ENCODE measurements at places on chromosomes 3 and 15.
A peak's percentile ranks its signal among the peaks of the same experiment; 100 is the strongest.

- DNase-seq, result peak; percentile 31
These were observed 151.2 kb downstream of the MYRIP start for GRCh38 chr3:39960515-39961191.

GRCh38 chr15:67607329-67607728 is 64.8 kb downstream of the MAP2K5 start:
- no peak for DNase-seq

- no peak for DNase-seq
These were observed 56.8 kb downstream of the STARD9 start for GRCh38 chr15:42632105-42632675.

- peak; percentile 13 for DNase-seq
These were observed 62.5 kb upstream of the SKOR1 start for GRCh38 chr15:67762610-67763368.

DNA sequence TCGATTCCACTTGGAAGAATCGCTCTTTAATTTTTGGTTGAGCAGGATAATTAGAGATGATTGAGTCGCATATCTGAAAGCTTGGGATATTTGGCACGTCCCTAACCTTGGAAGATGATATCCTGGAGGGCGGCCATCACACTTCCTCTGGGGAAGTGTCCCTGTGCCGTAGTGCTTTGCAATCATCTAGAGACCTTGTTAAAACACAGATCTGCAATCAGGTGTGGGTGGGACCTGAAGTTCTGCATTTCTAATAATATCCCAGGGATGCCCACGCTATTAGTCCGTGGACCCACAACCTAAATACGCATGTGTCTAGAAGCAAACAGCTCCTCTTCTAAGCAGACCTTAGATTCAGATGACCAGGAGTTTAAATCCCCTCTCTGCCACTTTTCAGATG is 20.5 kb downstream of the MYO1E start:
- no peak for DNase-seq

DNA sequence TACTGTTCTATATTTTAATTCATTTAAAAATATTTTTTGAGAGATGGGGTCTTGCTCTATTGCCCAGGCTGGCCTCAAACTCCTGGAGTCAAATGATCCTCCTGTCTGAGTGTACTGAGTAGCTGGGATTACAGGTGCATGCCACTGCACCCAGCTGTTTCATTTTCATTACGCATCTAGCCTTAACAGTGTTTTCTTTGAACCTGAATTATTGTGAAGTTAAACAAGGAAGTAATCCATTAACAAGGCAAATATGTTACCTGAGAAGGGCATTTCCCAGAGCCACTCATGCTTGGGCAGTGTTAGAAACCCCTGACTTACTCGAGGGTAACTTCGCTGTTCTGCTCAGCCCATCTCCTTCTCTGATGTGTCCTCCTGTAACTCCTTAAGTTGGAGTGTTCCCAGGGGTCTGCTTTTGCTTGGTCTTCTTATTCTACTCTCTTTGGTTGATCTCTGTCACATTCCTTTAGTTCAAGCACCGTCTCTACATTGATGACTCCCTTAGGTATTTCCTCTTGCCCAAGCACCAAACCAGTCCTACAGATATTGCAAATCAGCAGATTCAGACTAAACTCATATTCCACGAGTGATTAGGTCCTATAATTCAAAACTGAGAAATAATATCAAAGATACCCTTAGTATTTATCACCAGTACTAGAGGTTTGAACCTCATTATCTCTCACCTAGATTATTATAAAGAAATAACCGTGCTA is 107.9 kb downstream of the STAC start:
- no peak for DNase-seq

DNA sequence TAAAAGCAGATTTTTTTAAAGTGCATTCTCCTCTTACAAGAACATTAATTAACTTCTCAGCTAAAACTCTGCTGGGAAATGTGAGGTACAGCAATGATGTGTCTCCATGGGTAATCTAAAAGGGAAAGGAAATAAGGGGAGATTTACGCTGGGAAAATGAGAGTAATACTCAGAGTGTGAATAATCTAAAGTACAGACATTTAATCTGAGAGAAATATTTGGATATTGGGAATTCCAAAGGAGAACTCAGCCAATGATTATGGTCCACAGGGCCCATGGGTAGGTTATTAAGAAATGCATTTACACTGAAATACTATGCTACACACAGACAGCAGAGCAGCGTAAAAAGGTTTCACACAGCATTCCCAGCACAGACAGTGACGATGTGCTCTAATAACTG is 229.9 kb downstream of the MAGI1 start:
- DNase-seq, result no peak

- DNase-seq, result no peak
These were observed 191.2 kb downstream of the PLCL2 start for GRCh38 chr3:17075907-17076306.

- no peak for DNase-seq
These were observed at the start of gene MEGF11 for GRCh38 chr15:66253418-66254088. TSS of gene MEGF11 (minus strand) at chr15:66253750. CDS start at chr15:66128403, 125,347 bp downstream.

GRCh38 chr3:153247331-153248330 is 85.6 kb downstream of the RAP2B start:
- no peak for DNase-seq

DNA sequence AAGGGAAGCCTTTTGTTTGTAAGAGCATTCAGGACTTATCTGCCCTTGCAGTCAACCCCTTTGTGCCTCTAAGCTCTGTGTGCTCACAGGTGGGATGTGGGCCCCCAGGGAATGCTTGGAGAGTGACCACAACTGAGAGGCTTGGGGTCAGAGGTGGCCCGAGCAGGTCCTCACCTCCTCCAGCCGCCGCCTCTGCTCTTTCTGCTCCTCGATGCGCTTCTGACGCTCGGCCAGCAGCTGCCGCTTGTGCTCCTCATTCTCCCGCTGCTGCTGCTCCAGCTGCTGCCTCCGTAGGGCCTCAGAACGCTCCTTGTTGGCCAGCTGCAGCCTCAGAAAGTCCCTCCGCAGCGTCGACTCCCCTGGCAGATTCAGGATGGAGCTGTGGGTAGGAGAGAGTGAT is 130.8 kb upstream of the SLC2A2 start:
- no peak for DNase-seq

DNA sequence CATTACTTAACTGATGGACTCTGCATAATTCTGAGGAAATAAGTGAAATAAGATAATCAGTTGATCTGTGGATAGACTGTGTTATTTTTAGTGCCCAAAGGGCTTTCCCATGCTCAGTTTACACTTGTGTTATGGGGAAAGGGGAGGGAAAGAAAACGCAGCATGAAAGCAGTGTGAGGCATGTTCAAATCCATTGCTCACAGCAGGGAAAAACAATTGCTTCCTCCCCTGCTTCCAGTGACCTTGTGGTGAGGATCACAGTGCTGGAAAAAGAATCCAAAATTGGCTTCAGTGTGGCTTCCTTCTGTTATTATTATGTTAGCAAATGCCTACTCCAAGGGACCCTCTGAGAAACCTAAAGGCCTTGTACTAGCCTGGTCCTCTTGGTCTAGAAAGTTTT is 285.1 kb upstream of the CDIN1 start:
- no peak for DNase-seq

GRCh38 chr15:70741677-70742293 is 21.6 kb downstream of the UACA start:
- no peak for DNase-seq

- no peak for DNase-seq
These were observed 38.9 kb downstream of the ABHD2 start for GRCh38 chr15:89127054-89127702.

- DNase-seq, result peak; percentile 51
These were observed 683.8 kb downstream of the ZNF385D start for GRCh38 chr3:21067031-21067813.

GRCh38 chr3:71397046-71397445 is 186.5 kb downstream of the FOXP1 start:
- DNase-seq, result no peak

DNA sequence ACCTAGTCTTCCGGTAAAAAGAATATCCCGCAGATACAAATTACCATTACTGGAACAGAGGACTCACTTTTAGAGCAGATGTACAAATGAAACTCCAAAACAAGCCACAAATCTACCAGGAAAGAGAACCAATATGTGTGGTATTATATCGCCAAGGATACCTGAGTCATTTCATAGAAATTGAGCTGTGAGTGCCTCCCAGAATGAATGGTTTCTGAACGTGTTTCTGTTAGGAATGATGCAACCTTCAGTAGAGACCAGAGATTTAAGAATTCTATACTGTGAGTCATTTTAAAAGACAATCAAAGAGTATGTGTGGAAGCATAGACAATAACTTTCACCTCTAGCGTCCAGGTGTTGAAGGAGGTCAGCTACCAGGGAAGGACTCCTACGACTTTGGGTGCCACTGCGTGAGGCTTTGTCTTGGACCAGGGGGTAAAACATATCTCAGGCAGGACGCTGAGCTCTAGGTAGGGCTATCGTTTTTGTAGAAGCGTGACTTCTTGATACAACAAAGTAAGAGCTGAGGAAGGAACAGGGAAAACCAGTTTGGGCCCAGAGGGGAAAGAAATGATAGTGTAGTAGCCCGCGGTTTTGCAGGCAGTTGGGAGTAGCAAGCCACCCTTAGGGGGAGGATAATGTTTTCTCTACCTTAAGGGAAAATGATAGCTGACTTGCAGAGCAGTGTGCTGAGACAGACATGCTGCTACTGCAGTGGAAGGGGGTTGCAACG is 210.4 kb downstream of the TP63 start:
- DNase-seq, result peak; percentile 45

DNA sequence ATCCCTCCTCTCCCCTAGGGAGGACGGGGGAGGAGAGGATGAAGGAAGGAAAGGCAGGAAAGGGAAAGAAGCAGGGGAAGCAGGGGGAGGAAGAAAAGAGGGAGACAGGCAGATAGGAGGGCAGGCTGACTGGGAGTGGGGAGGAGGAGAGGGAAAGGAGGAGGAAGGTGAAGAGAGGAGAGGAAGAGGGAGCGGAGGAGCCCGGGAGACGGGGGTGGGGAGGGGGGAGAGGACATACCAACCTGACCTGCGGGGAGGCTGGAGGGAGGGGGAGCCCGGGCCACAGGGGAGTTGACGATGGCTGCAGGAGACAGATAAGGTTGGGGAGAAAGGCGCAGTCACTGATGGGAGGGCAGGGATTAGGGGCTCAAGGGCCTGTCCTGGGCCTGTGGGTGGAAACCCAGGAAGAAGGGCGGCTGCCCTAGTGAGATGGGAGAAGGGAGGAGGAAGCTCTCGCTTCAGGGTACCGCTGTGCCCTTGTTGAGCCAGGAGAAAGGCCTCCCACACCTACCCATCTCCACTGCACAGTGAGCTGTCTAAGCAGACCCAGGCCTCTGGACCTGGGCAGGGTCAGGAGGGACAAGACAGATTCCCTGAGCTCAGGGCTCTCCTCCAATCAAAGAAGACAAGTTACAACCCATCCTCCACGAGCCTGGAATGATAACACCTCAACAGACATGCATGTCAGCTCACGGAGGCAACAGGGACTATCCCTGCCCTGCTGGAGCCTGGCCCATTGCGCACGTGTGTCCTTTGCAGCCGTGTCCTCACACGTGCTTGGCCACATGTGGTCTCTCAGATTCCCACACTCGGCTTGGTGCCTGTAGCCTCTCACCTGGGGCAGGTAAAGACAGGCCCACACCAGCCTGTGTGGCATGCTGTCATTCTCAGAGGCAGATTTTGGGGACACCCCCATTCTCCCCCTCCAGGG is 27.9 kb downstream of the C3orf18 start:
- no peak for DNase-seq

DNA sequence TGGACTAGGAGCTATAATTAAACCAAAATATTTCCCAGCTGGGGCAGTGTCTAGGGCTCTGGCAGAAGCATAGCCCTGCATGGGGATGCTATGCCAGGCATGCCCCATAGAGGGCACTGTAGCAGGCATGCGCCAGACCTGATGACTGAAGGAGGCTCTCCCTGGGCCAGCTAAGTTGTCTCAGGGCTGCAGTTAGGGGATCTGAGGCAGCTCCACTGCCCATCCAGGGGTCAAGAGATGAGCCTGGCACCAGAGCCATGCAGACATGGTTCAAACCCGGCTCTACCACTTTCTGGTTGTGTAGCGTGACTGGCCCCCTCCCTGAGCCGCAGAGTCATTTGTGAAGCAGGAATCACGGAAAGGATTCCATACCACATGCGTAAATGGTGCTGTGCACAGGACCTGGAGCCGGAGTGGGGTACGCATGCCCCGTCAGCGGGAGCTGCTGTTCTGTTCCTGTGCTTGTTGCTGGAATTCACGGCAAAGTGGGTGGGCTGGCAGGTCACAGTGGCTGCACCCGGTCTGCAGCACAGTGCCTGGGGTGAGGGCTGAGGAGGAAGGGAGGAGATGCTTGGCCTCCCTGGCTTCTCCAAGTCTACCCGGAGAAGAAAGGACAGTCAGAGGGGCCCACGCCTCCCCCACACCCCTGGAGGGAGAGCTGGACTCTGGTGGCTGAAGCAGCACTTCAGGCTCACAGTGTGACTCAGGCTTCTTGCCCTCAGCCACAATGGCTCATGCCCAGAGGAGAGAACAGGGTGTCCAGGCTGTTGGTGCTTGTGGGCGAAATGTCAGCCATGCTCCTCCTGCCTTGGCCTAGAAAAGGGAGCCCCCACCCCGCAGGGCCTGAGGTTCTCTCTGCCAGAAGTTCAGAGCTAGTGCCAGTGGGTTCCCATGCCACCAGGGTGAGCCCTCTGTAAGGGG is 43.1 kb downstream of the DNASE1L3 start:
- no peak for DNase-seq

DNA sequence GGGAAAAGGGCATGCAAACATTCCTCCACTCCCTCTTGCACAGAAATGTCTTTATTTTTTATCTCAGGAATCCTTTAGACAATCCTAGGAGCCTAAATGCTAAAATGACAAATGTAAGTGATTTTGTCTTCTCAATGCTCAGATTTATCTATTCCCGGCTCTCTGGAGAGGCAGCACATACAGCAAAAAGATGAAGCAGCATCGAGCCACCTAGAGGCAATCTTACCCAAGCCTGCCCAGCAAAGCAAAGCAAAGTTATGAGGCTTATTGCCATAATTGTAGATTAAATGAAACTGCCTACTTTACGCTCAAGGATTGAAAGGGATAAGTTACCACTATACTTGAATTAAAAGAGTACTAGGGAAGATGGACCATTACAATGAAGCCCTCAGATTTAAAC is 750.4 kb upstream of the NR2F2 start:
- no peak for DNase-seq

- DNase-seq, result no peak
These were observed 47.6 kb upstream of the CD200R1L start for GRCh38 chr3:112894258-112894657.

GRCh38 chr3:100141586-100141985 is 27.3 kb upstream of the FILIP1L start:
- no peak for DNase-seq

DNA sequence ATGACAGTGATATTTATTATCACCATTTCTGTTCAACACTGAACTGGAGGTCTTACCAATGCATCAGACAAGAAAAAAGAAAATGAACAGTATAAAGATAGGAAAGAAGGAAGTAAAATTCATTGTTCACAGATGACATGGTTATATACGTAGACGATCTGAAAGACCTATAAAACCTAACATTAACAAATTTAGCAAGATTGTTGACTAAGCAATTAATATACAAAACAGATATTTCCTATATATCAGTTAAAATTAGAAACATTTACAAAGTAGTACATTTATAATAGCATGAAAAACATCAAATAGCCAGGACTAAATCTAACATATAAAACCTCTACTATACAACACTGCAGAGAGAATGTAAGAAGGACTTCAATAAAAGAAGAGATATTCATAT is 92.8 kb upstream of the MELTF start:
- DNase-seq, result no peak

Measured in GM04503 (cell line).